ENCODE measurements at places on chromosomes 6 and 20. TPM values are rescaled to one million over a fixed set of nuclear protein-coding genes. Genes with fewer than 3 reads are reported as not detected.

PGC gene
- not detected for total RNA-seq

ZSWIM1 gene
- 3.2 TPM for total RNA-seq

ELOVL2 gene
- total RNA-seq: not detected

BEND3 gene
- 2.0 TPM for total RNA-seq

All from epithelial cell of umbilical artery (primary cell).